ENCODE measurements at places on chromosomes 3 and 15. TPM values are rescaled to one million over a fixed set of nuclear protein-coding genes. Genes with fewer than 3 reads are reported as not detected.

GRCh38 chr3:159586571-159587202 is 401.9 kb upstream of the IL12A start:
- DNase-seq: no peak

- DNase-seq: no peak
These were observed 153.4 kb downstream of the ERC2 start for GRCh38 chr3:56314842-56315241.

- no peak for DNase-seq
These were observed 5.5 kb downstream of the ARPIN start for GRCh38 chr15:89907289-89907688.

- DNase-seq: no peak
These were observed 4.6 kb downstream of the DENND6A start for GRCh38 chr3:57688291-57688690.

DNA sequence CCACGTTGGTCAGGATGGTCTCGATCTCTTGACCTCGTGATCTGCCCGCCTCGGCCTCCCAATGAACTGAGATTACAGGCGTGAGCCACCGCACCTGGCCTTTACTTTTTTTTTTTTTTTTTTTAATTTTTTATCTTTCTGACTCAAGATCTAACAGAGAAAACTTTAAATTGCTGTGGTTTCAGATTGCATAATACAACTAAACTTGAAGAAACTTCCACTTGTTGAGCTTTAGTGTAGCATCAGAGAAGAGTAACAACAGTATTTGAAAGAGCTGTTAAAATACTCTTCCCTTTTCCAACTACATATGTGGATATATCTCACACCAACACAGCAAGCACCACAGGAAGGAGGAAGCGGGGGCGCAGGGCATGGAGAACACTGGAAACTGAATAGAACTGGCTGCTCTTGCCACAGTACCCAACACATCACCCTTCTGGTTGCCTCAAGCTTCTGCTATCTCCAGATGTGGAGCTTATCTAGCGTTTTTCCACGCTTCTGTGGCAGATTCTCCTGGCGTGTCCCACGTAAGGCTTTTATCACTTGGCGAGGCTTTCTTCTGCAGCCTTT is 45.4 kb downstream of the MAP6D1 start:
- no peak for DNase-seq

DNA sequence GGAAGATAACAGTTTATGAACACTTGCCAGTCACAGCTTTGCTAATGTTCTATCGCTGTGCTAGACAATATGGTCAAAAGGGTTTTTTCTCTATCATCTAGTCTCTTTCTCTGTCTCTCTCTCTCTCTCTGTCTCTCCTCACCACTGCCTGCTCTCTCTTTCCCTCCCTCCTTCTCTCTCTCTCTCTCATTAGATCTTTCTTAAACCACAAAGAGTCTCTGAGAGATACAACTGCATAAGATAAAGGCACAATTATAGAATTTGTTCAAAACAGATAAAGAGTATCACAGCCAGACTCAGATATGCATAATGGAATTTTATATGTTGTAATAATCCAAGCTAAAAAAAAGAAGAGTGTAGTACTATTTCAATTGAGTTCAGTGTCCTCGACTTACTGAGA is 258.4 kb downstream of the MECOM start:
- DNase-seq: no peak

DNA sequence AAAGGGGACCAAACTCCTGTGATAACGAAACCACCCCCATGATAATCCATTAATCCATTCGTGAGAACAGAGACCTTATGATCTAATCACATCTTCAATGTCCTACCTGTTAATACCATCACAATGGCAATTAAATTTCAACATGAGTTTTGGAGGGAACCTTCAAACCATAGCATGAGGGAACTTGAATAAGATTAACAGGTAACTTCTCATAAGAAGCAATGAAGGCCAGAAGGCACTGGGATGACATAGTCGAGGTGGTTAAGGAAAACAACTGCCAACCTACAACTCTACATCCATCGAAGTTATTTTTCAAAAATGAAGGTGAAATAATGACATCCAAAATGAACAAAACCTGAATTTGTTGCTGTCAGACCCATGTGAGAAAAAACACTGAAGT is 478.9 kb downstream of the EDEM1 start:
- no peak for DNase-seq

The WDR76 gene
- total RNA-seq: 80.4 TPM

DNA sequence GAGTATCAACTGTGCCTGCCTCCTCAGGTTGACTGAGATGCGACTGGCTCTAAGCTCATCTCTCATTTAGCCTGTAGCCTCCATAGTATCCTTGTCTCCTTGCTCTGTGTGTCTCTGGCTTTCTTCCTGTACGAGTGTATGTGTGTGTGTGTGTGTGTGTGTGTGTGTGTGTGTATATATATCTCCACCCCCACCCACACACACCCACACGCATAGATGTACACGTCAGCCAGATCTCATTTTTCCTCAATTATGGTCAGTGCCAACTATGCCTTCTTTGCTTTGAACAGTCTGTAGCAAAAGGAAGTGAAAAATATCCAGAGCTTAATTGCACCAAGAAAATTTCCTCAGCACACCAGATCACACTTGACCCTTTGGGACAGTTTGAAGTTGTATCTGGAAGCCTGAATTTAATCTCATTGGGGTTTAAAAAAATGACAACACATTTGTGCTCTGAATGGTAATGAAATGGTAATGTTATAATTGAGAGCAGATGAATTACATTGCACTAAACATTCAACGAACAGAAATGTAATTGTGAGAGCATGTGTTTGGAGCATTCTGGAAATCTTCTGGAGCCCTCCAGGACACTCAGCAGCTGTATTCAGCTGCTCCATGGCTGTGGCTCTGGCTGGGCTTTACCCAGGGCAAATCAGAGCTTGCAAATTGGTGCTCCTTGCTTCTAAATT is 63.6 kb downstream of the RYR3 start:
- DNase-seq: no peak

DNA sequence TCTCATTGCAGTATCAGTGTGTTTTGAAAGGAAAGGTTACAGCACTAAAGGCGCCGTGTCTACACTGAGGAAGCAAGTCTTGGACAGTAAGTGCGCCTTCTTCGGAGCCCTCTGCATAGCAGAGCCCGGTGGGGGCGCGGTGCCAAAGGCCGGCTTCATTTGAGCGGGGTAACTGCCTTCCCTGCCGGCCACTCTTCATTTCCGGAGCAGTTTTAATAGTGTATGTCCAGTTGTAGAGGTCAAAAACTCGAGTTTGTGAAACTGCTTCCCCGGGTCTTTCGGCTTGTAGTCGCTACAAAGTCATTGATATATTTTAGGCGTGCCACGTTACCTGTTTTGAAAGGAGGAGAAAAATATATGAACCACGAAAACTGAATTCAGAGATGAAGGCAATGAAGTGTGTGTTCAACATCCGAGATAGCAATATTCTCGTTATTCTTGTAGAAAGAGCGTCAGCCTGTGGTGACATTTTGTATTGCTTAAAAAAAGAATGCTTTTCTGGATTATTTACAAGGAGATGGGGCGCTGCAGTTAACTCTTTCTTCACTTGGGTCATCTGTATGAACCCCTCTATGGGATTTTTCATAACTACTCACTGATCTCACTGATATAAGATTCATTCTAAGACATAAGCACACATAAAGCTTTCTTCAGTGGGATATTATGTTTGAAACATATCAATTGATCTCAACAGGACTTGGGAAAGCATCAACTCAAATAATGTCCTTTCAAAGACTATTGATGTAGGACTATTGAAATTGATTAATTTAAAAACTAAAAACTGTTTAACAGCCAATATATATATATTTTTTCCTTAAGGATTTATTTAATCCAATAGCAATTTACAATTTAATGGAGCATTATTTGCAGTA is 3.0 kb downstream of the ALCAM start:
- peak; percentile 83 for DNase-seq

DNA sequence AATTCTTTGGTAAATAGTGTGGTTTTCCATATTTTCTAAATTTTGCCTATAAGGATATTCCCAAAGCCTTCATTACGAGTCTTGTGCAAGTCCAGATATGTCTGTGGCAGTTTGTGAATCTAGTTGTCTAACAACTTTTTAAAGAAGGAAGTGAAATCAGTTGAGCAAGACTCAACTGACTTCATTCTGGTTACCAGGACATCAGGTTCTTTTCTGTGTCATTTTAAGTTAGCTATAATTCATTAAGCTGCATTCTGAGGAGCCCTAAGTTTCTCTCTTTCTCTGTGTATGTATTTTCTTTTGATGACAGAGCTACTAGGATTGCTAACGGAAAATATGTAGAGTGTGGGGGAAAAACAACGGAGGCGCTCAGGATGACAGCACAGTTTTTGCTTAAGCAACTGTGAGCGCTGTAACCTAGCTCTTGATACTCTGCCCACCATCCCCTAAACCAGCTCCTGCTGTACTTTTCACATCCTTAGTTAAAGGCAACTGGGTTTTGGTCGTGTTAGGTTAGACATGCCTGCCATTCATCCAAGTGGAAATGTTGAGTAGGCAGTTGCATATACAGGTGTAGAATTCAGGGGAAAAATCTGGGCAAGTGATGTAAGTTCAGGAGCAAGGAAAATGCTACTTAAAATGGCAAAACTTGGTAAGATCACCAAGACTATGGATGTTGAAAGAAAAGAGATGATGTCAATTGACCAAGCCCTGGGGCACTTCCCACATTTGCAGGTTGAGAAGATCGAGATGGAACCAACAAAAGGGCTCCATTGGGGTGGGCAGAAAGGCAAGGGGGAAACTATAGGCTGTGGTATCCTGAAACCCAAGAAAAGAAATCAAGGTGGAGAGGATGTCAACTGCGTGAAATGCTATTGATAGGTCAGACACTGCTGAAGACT is 9.2 kb downstream of the MFSD1 start:
- DNase-seq: no peak

DNA sequence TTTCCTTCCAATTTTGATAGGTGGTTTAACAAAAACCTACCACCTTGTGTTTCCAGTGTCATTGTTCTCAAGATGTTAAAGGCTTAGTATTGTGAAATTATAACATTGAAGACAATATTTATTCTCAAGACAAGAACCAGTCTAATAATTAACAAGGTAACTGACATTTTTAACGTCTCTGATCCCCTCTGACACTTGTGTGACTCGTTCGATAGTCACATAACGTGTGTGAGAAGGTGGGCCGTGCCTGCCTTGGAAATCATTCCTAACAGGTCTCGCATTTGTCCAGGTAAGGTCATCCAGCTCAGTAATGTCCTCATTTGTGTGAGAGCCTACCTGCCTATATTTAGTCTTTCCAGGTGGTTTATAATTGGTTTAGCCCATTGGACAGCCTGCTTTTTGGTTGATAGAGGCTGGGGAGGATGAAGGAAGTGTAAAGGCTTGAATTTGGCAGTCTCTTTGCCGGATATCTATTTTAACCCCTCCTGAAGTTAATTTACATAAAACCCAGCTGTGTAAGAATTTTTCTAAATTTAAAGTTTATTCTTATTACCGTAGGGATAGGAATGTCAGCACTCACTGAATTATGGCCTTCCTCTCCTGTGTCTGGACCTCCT is 94.4 kb downstream of the AKAP13 start:
- no peak for DNase-seq

The LDHAL6B gene
- not detected for total RNA-seq

DNA sequence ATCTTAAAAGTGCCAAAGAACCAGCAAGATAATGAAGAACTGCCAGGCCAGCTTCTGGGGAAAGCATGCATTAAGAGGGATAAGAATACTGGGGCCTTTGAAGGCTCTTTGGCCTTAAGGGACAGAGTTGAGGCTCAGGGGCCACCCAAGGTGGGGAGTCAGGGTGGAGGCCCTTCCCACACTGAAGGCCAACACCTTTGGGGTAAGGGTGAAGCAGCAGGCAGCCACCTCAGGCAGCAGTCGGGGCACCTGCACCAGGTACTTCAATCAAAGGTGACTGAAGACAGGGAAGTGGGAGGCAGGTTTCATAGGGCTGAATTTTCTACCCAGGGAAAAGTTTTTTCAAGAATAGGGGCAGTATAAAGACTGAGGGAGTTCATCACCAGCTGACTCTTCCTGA is 87.7 kb upstream of the KLF13 start:
- DNase-seq: no peak

The IGSF10 gene
- total RNA-seq: not detected

The SLC24A5 gene
- total RNA-seq: not detected

- DNase-seq: no peak
These were observed 29.3 kb downstream of the TGM4 start for GRCh38 chr3:44903751-44904150.

DNA sequence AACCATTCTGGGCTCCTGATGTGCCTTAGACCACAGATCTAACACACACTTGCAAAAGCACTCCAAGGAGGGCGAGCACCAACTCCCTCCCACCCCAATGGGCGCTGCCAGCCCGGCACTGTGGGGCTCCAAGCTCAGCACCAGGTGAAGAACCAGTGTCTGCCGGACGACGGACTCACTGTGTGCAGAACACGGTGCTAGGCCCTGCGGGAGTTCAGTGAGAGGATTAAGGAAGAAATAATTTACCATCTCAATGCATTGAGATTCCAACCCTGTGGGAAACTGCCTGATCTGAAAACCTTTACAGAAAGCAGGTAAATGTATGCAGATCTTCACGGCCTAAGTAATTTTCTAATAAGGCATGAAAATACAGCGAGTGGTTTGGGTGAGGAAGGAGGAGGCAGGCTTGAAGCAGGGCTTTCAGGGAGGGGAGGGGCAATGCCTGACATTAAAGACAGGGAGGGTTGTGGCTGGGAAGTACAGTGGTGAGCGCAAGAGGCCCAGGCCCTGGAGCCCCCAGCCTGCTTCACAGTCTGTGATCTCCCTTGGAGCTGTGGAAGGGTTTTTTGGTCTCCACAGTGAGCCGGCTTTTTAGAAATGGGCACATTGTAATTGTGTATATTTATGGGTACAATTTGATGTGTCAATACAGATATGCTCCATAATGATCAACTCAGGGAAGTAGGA is 35.6 kb upstream of the CHRNB4 start:
- no peak for DNase-seq

DNA sequence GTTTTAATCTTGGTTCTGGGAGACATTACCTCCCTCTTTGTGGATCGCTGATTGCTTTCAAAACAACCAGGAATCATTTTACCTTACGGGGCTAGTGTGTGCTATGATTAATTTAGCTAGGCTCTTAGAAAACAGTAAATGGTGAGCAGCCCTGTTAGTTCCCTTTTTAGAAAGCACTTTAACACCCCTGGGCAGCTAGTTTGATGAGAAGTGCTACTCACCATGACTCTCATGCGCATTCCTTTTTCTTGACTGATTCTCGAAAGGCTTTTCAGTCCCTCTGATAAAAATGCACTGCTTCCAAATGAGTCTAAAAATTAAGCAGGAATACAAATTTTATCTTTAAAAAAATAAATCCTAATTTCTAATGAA is 75.3 kb upstream of the LEKR1 start:
- DNase-seq: no peak

GRCh38 chr15:63560741-63561448 is 36.3 kb upstream of the FBXL22 start:
- DNase-seq: no peak

- no peak for DNase-seq
These were observed 50.8 kb upstream of the MUC13 start for GRCh38 chr3:124985349-124985748.

GRCh38 chr3:86379280-86379679 is 611.7 kb downstream of the VGLL3 start:
- no peak for DNase-seq

DNA sequence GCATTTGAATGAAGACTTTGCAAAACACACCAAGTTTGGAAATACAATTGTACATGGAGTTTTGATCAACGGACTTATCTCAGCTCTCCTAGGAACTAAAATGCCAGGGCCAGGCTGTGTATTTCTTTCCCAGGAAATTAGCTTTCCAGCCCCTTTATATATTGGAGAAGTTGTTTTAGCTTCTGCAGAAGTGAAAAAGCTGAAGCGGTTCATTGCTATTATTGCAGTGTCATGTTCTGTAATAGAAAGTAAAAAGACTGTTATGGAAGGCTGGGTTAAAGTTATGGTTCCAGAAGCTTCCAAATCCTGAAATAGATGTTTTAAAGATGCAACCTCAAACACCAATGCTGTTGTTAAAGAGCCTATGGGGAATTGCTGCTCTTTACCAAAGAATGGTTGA is 11.5 kb downstream of the HTD2 start:
- DNase-seq: no peak

The NOX5 gene
- total RNA-seq: not detected

Data from activated CD4-positive, alpha-beta T cell treated with anti-CD3 and anti-CD28 coated beads, Interleukin-2, amount 10 ng/mL, durations not matched to agents 24 days and 14 days (primary cell).